ENCODE measurements at places on chromosomes 4 and X.

- DNase-seq, result no peak
Measured at GRCh38 chr4:152961773-152962115, 25.6 kb downstream of the FHDC1 start.

DNA sequence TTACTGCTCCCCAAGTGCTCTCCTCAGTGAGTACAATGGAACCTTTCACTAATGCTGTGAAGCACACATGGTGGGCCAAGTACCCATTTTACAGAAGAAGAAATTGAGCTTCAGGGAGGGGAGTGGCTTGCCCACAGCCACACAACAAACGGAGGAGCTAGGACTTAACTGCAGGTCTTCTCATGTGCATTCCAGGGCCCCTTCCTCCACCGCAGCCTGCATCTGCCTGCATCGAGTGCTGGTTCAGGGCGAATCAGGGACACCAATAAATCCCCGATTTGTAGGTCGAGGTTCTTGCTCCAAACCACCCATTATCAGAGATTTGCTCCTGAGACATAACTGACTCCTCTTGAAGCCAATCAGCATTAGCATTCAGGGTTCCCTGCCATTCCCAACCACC lies 100.9 kb downstream of the MAMLD1 start:
- no peak for DNase-seq

DNA sequence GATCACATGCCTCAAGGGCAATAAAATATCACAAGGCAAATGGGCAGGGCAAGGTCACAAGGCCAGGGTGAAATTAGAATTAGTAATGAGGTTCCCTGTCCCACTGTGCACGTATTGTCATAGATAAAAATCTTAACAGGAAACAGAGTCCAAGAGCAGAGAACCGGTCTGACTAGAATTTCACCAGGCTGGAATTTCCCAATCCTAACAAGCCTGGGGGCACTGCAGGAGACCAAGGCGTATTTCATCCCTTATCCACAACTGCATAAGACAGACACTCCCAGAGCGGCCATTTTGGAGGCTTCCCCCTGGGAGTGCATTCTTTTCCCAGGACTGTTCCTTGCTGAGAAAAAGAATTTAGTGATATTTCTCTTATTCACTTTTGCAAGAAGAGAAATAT lies 25.9 kb upstream of the PRDM5 start:
- DNase-seq, result no peak

- DNase-seq, result no peak
Measured at GRCh38 chr4:78527555-78527954, 24.0 kb upstream of the ANXA3 start.

DNA sequence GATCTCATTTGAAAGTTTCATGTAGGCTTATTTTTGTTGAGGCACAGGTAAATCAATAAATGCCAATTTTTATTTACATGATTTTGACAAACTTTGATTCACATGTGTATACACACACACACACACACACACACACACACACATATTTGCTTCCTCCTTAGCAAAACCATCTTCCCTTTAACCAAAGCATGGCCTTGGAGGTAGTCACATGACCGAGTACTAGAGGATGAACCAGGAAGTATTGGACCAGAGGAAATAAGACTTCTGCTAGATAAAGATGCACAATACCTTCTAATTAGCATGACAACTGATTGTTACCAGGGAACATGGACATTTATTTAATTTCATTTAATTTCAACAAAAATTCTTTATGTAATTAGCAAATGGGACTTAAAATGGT lies 23.4 kb upstream of the CFAP299 start:
- no peak for DNase-seq

DNA sequence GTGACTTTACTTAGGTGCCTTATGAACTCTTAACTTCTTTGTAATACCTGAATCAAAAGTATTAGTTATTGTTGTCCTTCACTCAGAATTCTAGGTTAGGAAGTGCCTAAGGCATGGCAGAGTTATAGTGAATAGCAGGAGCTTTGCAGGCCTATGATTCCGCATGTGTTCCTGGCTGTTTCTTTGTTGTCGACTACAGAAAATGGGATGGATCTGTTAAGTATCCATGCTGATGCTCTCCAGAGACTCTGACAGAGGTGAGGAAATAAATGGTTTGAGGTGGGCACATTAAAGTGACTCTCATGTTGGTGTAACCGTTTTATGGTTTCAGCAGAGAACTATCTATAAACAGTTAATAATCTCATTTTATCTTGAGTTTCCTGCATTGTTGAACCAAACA lies 1601.3 kb downstream of the PCDH7 start:
- DNase-seq, result no peak

DNA sequence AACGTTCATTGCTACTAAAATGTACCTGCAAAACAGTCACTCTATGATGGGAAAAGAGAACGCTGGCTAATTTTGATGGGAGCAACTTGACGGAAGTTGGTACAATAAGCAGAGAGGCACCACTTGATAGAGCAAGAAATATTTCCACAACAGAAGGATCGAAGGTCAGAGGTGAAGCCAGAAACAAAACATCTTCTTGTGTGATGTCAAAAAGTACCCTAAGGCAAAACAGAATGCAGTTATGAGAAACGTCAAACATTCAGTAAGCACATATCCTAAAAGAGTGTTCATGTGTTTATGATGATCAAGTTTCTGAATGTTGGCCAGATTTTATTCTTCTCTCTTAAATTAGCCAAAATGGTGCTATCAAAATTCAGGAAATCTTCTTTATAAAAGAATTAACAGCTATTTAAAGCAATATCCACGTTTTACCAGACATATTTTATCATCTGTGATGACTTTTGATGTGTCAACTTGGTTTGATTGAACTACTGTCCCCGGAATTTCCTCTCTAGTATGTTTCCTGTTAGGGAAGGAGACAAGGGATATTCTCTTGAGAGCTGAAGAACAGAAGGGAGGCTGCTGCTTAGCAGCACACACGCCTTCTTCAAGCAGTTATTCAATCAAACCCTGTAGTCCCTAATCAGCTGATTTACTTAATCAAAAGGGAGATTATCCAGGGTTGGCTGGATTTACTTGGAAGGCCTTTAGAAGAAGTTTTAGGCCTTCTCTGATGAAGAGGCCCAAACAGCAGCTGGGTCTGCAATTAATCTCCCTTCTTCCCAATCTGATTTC lies 15.7 kb downstream of the AASDH start:
- no peak for DNase-seq

DNA sequence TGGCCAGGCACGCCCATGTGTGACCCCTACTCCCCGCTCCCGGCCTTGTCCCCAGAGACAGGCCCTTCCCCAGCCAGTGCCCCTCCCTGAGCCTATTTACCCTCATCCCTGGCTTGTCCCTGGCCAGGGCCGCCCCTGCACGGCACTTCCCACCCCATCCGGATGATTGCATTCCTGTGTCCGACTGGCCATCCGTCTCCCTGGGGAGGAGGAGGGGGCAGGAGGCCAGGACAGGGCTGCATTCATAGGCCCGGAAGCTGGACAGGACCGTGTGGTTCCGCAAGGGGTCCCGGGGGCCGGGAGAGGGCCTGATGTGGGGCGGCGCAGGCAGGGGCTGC lies 22.8 kb downstream of the CTBP1 start:
- DNase-seq, result no peak

DNA sequence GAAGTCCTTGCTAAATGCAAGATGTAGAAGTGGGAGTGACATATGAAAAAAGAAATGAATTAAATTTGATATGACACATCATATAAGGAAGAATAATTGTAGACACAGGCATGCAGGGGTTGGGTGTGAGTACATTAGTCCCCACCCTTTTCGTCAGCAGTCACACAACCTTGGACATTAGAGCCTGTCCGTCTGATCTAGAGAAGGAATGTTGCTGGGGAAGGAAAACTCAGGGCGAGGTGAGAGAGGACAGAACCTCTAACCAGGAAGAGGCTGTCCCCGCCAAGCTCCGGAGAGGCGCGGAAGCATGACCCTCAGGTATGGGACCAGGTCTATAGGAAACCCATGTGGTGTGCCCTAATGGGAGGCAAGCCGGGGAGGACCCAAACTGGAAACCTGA lies 102.1 kb downstream of the RELL1 start:
- DNase-seq, result no peak

DNA sequence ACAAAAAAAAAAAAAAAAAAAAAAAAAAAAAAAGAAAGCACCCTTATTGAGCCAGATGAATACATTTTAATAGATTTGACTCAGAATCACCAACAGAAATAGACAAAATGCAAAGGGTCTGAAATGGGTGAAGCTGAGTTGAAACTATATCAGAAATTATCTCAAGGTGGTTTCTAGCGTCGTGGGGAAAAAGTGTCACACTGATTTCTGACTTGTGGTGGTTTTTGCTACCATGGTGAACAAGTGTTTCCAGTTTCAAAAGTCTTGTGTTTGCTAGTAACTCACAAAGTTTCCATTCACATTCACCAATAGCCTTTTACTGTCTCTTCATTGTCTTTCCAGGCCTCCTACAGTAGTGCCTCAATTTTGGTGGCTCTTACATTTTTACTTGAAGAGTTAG lies 135.5 kb downstream of the ARHGAP24 start:
- no peak for DNase-seq

GRCh38 chr4:152225680-152226079 lies 310.2 kb downstream of the FBXW7 start:
- no peak for DNase-seq

DNA sequence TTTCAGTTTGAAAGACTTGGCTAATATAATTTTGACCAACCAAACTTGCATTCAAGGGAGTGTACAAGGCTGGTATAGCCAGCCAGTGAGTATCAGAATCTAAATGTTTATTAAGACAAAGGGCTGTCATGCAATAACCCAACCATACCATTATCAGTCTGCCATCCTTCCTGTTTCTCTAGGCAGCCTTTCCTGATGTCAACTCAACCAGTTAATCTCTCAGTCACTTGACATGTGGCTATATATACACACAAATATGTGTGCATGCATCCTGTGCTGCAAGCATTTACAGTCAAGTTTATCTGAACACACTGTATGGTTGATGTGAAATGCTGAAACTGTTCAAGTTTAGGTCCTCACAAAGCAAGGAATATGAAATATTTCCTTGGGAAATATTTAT lies 17.2 kb downstream of the BTK start:
- no peak for DNase-seq

GRCh38 chr4:125666635-125667034 lies 351.9 kb downstream of the FAT4 start:
- DNase-seq, result no peak

DNA sequence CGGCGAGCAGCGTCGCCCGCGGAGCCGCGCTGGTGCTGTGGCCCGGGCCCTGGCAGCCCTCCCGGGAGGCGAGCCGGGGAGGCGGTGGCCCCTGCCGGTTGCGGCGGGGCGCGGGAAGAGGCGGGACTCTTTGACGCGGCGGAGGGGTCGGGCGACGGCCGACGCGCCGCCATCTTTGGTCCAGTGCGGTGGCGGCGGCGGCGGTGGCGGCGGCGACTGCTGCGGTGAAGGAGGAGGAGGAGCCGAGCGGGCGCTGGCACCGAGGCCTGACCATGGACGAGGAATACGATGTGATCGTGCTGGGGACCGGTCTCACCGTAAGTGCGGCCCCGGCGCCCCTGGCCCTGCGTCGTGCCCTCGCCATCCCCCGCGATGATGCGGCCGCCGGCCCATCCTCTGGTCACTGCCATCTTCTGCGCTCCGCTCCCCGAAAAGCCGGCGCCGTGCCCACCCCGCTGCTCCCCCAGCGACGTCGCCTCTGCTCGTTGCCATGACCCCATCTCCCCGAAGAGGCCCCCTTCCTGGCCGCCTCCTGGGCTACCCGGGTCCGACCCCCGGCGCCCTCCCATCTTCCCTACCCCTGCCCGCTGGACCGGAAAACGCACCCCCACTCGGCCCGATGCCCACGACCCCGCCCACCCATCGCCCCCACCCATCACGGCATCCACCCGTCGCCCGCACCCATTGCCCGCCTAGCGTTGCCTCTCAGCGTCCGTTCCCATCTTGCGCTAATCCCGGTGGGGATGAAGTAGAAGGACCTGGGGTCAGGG lies at the start of gene GDI1:
TSS of gene GDI1 (plus strand) at position 172 of the 770 bp plus-strand sequence. CDS start at position 273, 101 bp downstream.
- no peak for DNase-seq

GRCh38 chr4:78481180-78481579 lies 70.4 kb upstream of the ANXA3 start:
- no peak for DNase-seq

GRCh38 chrX:78944351-78944750 lies 840 bp upstream of the P2RY10 start:
- DNase-seq, result no peak

DNA sequence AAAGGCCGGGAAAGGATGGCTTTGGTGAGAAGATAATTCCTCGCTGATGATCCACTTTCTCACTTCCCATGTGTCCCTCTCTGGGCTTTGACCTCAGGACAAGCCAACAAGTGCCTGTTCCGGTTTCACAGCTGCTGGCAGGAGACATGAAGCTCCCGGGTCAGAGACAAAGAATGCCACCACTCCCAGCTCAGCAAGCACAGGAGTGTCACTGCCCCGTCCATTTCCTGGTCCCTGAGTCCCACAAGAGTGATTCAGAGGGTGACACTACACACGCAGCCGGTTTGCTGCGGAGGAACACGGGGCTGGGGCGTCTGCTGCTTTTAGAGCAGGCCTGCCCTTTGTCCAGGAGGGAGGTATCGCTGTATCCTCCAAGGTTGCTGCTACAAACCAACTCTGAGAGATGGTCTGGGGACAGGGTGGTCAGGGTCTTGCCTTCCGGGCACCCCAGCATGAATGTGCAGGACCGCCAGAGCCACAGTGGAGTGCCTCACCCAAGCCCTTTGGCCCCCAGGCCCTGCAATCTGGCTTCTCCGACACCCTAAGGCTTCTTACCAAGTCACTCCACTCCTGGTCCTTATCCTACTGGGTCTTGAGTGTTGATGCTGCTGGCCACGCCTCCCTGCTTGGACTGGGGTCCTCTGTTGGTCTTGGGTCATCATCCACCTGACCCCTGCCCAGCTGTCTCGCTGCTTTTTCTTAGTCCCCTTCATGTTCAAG lies 49.5 kb downstream of the CPZ start:
- no peak for DNase-seq

GRCh38 chr4:165965503-165965902 lies 92.5 kb downstream of the TLL1 start:
- DNase-seq, result no peak

DNA sequence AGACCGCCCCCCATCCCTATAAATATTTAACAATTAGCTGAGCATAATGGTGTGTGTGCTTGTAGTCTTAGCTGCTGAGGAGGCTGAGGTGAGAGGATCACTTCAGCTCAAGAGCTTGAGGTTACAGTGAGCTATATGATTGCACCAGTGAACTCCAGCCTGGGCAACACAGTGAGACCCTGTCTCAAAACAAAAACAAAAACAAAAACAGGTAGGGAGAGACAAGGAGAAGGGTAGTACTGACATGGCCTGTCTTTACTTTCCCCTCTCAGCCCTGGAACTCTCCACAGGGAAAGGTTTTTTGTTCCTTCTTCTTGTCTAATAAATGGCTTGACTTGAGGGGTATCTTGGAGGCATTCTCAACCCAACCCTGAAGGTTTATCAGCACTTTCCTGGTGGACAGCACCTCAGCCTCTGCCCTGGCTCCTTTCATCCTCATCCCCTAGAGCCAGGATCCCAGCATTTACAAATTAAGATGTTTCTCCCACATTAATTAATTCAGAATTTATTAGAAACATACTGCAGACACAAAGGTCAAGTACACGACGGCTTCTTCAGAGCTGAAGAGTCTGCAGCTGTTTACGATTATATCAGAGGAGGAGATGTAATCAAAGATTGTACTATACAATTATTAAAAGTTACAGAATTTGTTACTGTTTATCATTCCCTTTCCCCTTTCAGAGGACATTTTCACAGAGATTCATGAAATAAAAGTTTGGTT lies 131.8 kb downstream of the AFF1 start:
- DNase-seq, result no peak
